LHCN-M2 (cell line): ENCODE measurements at places on chromosomes 4 and X. TPM values are rescaled to one million over a fixed set of nuclear protein-coding genes. Genes with fewer than 3 reads are reported as not detected.

- DNase-seq, result peak; percentile 73
Measured at GRCh38 chrX:107565931-107566603, 62.2 kb upstream of the PRPS1 start.

DNA sequence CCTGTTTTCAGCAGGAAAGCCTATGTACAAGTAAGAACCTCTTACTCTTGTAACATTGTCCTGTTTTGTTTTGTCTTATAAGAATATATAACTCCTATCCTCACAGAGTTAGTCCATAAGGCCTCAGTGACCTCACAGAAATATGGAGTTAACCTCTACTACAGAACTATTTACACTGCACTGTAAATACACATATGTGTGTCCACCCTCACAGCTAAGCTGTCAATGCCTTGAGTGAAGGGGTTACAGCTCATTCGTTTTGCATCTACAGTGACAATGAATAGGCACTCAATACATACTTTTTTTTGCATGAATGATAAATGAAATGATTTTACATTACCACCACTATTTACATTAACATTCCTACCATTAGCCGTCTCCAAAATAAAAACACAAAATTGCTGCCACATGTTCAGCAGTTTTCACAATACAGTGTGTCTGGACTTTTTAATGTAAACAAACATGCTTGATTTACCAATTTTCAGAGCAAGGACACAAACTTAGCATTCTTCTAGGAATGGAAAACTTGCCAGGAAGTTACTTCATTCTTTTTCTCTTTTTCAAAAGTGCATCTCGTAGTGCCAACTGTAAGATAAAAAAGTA is 9.5 kb upstream of the NAAA start:
- DNase-seq, result no peak

DNA sequence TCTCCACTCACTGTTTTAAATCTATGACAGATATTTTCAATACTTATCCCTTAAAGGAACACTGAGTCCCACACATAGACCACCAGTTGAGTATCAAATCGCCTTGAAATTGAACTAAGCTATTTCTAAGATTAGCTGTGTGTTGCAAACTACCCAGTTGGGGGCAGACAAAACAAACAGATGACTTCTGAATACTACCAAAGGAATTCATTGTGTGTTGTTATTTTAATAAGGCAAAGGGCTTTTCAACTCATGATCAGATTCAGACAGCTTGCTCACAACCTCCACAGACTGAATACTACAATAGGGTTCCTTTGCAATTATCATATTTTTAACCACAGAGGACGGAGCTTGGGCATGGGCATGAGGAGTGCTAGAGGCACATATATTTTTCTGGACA is 283.0 kb upstream of the GPC4 start:
- peak; percentile 12 for DNase-seq

Gene DUSP9
- total RNA-seq, result not detected in 2 replicates

Gene RAB41
- not detected in 2 replicates for total RNA-seq

Gene NOX1
- total RNA-seq, result not detected in 2 replicates

Gene BEND2
- not detected in 2 replicates for total RNA-seq

- DNase-seq, result peak; percentile 87
Measured at GRCh38 chr4:113584407-113585150, 177.0 kb downstream of the CAMK2D start.

Gene MAGEA9B
- not detected in 2 replicates for total RNA-seq

GRCh38 chr4:956531-957230 is 16.7 kb downstream of the DGKQ start:
- DNase-seq, result no peak

Gene CC2D2A
- 24.9 and 31.5 TPM in 2 replicates for total RNA-seq

- DNase-seq, result no peak
Measured at GRCh38 chr4:1490011-1490653, 83.9 kb upstream of the NKX1-1 start.

DNA sequence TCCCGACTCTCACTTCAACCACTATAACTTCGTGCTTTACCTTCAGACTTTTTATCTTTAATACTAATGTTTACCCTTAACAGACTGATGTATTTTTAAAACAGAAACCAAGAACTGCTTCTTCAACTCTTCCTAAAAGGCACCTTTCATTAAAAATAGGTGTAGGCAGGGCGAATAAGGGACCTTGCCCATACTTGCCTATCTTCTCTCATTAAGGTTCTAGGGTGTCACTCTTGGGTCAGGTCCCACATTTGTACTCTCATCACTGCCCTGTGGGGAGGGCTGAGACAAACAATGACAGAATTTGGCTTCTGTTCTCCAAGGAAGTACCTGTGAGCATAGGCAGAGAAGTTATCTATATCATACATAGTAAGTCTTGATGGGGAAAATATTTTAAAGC is 69.7 kb downstream of the ANKRD50 start:
- no peak for DNase-seq

DNA sequence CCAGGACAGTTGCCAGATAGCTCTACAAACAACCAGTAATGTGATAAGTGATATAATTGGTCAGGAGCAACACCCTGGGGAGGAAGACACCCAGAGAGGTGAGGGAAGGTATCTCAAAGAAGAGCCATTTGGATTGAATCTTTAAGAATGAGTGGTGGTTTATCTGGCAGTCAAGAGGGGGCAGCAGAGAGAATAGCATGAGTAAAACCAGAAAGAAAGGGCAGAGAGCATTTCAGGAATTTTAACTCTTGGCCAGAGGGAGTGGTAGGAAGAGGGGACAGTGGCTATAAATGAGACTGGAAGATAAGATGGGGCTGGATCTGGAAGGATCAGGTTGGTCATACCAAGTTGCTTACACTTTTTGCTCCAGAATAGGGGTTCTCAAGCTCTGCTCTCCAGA is 5.9 kb upstream of the SEPTIN6 start:
- peak; percentile 52 for DNase-seq

DNA sequence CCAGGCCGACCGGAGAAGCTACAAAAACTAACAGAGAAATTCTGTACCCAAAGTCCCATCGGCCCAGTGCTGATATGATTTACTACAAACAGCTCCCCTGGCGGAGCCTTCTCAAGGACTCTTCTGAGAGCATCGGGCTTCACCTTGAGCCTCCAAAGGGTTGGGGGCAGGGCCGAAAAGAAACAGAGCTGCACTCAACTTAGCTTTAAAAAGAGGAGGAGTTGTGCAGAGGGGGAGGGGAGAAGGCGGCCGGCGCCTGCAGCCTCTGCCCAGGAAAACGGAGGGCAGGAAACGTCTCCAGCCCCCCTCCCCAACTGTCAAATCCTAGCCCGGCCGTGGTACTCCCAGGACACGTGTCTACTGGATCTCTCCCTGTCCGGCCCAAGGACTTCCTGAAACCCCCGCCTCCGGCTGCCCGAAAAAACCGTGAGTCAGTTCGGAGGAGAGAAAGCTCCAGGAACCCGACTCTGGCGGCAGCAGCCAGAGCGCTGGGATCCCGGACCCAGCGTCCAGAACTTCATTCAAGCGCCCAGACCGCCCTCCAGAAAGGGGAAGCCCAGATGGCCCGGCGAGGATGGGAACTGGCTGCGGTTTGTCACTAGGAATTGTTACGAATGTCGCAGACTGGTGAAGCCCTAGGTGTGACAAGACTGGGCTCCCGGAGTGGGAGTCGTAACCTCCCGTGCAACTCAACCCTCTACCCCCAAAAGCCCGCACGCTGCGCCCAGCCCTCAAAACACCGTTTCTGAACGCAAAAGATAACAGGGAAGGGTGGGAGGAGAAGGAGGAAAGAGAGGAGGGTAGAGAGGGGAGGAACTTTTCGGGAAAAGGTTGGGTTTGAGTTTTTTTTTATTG is 973 bp downstream of the ADAMTS3 start:
- peak; percentile 47 for DNase-seq

Gene GABRG1
- not detected in 2 replicates for total RNA-seq

DNA sequence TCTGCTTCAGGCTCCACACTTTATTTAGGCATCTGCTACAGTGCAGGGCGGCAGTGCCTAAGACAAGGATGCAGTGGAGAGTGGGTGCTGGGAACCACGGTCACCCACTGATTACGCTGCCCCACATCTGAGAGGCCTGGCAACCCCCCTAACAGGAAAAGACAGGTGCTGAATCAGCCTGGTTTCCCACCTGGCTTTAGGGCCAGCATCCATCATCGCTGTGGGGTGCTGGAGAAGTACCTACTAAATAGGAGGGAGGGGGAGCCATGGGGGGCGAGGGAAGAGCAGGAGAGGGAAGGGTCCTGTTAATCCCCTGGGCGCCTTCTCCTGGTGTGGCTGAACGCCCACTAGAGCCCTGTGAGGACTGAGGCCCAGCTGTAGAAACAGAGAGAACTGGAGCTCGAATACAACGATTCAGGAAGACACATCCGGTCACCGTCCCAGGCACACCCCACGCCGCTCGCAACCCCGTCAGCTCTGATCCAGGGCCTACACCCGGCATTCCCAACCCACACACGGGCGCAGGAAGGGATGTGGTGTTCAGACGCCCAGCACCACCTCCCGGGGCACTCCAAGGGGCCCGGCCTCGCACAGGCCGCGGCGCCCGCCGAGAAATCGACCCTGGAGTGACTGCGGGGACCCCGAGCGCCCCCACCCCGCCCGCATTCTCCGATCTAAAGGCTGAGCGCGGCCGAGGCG is 554 bp downstream of the DCTD start:
- peak; percentile 65 for DNase-seq

DNA sequence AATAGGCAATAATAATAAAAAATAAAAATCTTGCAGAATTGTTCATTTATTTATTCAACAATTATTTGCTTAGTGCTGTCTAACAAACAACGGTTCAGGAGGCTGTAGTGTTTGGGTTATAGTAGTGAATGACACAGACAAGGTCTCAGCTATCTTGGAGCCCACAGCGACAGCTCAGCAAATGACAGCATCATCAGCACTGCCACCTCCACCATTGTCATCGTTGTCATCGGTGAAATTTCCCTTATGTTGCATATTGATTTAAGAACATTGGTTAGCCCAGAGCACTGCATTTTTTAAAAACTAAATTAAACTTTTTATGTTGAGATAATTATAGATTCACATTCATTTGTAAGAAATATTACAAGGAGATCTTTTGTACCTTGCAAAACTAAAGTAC is 79.9 kb downstream of the TRAPPC11 start:
- DNase-seq, result no peak

- DNase-seq, result no peak
Measured at GRCh38 chr4:177441061-177441802, 1.0 kb downstream of the AGA start.

Gene NIPAL1
- 0.71 and 1.7 TPM in 2 replicates for total RNA-seq

Gene RS1
- not detected in 2 replicates for total RNA-seq

DNA sequence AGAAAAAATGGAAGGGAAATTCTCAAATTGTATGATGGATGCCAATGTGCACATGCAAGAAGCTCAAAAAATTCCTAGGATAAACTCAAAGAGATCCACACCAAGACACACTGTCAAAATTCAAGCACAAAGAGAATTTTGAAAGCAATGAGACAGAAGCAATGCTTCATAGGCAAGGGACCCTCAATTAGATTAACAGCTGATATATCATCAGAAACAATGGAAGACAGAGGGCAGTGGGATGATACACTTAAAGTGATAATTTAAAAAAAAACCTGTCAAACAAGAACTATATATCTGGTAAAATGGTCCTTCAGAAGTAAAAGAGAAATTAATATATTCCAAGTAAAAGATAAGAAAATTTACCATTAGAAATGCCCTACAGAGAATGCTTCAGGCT is 306.3 kb upstream of the PCDH7 start:
- DNase-seq, result no peak

GRCh38 chr4:40881851-40882250 is 132.1 kb downstream of the NSUN7 start:
- DNase-seq, result no peak

- DNase-seq, result peak; percentile 57
Measured at GRCh38 chr4:110197529-110198042, 829 bp downstream of the ELOVL6 start.
